Hematopoietic multipotent progenitor cell treated with erythropoietin and hydrocortisone succinate and interleukin-3 and kit ligand, for 17 days (in vitro differentiated cells): ENCODE measurements at places on chromosomes 13 and 19.

GRCh38 chr19:53462861-53463260 is 4.7 kb upstream of the ZNF813 start:
- DNase-seq, result no peak

GRCh38 chr19:8423817-8424223 is 10.7 kb downstream of the MARCHF2 start:
- peak; percentile 89 for DNase-seq

DNA sequence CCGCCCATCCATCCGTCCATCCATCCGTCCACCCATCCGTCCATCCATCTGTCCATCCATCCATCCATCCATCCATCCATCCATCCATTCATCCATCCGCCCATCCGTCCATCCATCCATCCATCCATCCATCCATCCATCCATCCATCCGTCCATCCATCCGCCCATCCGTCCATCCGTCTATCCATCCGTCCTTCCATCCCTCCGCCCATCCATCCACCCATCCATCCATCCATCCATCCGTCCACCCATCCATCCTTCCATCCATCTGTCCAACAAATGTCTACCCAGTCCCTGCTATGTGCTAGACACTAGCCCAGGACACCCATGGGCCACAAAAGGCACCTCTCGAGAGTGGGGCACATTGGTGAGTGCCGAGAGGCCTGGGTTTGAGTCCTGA is 15.7 kb downstream of the LRRC4B start:
- no peak for DNase-seq

DNA sequence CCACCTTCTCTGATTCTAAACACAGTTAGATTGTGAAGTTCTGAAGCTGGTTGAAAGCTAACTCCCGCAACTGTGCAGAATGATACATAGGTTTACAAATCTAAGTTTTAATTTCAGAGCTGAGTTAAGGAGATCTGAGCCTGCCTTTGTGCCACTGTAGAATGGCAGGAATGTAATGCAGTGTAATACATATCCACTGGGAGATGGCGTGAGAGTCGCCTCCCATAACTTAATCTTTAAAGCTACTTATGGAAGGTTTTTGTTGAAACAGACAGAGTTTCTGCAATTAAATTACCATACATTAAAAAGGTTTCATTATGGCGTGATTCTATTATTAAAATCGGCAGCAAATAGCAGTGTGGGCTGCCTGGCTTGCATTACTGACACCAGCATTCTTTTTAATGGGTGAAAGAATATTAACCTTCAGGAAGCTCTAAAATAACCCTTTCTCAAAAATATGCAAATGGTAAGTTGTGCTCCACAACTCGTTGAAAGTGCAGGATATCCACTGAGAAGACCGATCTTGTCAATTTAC is 257.4 kb downstream of the OLFM4 start:
- no peak for DNase-seq

GRCh38 chr19:7515110-7515644 is 726 bp upstream of the ZNF358 start:
- no peak for DNase-seq

- DNase-seq, result no peak
These were observed 94.2 kb downstream of the FRY start for GRCh38 chr13:32125751-32126150.

- no peak for DNase-seq
These were observed 138.9 kb upstream of the USP29 start for GRCh38 chr19:56980906-56981305.

DNA sequence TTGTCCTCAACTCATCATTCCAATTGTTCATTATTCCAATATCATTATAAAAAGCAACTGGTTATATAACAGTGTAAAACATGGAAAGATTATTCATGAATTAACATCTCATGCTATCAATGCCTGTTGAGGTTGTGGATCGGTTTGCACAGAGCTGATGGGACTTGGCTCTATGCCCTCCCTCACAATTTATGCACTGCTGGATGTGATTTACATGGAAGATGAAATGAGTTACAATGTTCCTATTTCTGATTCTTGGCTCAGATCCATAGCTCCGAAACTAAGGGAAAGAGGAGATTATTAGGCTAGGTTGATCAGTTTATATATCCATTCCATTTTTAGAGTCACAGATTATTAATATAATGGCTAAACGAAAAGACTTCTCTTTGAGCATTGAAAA is 38.6 kb downstream of the SCEL start:
- no peak for DNase-seq

DNA sequence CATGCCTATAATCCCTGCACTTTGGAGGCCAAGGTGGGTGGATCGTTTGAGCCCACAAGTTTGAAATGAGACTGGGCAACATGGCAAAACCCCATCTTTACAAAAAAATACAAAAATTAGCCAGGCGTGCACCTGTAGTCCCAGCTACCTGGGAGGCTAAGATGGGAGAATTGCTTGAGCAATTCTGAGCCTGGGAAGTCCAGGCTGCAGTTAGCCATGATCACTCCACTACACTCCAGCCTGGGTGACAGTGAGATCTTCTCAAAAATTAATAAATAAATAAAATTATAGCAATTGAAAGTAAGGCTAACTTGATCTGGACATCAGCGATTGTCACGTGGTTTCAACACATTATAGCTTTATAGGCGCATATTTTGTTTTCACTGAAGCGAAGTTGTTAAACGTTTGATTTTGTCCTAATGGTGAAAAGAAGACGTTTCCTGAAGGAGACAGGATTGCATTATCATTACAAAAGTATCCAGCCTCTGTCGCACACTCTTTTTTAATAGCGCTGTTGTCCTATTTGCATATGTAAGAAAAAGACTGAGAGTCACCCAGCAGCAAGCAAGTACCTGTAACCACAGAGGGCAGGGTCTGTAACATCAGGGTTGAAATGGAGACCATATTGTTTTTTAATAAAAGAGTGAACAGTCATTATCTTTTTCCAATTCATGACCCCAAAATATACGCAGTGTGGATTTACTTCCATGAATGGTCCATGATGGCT is 335.7 kb downstream of the DCT start:
- DNase-seq, result no peak

- no peak for DNase-seq
These were observed 68.3 kb upstream of the MYO16 start for GRCh38 chr13:108561149-108561548.

- no peak for DNase-seq
These were observed 78.7 kb upstream of the SERP2 start for GRCh38 chr13:44294876-44295275.

GRCh38 chr13:48405875-48406274 is 7.0 kb downstream of the LPAR6 start:
- DNase-seq, result no peak

DNA sequence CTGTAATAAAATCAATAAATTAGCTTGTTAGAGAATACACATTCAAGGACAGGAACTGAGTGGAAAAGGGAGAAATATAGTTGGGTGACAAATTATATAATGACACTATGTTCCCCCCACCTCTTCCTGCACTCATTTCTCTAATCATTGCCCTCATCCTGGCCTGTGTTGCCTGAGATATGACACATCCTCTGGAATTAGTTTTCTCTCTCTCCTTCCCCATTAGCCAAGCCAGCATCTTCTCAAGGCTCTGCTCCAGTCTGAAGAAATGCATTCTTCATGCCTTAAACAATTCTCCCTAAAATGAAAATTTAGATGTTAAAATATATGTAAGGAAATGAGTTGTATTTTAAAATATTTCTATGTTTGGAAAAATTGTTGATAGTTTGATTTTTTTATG is 280.3 kb downstream of the POU4F1 start:
- DNase-seq, result no peak

GRCh38 chr13:31274390-31274789 is 74.6 kb downstream of the B3GLCT start:
- no peak for DNase-seq

- DNase-seq, result no peak
These were observed 14.2 kb downstream of the NDUFA11 start for GRCh38 chr19:5889288-5889971.

DNA sequence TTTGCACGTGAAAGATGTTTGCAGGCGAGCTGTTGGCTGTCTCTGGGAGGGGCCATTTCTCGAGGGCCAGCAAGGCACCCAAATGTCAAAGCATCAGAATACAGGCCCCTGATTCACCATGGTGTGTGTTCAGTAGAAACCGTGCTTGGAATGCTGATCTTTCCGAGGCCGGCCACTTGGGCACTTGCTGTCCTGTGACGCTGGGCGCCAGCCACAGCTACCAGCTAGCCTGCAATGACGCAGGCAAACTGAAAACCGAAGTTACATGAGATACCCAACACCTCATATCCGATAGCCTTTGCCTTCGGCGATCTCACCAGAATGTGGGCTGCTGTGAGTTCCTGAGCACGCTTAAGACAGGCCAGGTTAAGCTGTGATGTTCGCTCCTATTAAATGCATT is 12.0 kb downstream of the THOP1 start:
- DNase-seq, result no peak

- no peak for DNase-seq
These were observed 12.8 kb upstream of the ZNF14 start for GRCh38 chr19:19745496-19746285.

- DNase-seq, result no peak
These were observed at the start of gene LILRB4 for GRCh38 chr19:54662730-54663129. LILRB4 (plus strand) TSS chr19:54662985; CDS start chr19:54663034, 49 bp downstream.

- DNase-seq, result no peak
These were observed 56.0 kb upstream of the MYO16 start for GRCh38 chr13:108573455-108573854.

DNA sequence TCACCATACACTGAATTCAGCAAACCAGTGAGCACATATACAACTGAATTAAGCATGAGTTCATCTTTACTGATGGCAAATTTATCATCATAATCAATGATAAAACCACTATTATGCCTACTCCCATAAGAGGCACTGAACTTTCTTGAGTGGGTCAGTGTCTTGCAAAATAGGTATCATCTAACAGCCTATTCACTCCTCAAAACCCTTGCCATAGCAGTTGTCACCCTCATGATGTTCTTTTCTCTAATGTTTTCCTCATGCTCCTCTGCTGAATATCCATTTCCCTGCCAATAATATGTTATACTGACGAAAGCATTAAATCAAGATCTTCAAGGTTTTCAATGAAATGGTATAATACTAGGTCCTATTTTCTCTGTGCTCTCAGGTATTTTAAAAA is 5.6 kb downstream of the ARGLU1 start:
- no peak for DNase-seq

- no peak for DNase-seq
These were observed 131.3 kb upstream of the POSTN start for GRCh38 chr13:37729876-37730275.

DNA sequence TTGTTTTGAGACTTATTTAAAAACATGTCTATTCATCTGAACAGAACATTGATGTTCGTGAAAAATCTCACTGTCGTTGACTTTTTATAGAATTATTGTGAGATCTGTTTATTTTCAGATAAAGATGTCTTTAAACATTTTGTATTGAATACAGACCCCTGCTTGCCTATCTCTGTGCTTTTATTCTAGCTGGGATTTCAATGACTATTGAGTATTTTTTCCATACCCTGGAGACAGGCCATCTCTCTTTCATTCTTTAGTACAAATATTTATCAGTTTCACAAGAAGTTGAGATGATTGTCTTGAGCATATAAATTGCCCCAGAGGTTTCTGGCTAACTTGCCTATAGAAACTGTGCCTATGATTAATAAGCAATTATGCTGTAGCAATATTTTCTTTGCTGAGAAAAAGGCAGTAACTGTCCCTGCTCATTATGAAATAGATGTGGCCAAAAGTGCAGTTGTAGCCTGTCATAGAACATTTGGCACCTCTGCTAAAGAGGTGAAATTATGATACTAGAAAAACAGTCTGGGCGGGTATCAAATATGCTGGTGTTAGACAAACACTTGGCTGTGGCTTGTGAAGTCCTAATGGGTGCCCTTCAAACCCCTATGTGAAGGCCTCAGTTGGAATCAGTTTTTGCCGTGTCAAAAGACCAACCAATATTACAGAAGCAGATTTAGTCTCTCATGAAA is 360.6 kb downstream of the HS6ST3 start:
- DNase-seq, result no peak

DNA sequence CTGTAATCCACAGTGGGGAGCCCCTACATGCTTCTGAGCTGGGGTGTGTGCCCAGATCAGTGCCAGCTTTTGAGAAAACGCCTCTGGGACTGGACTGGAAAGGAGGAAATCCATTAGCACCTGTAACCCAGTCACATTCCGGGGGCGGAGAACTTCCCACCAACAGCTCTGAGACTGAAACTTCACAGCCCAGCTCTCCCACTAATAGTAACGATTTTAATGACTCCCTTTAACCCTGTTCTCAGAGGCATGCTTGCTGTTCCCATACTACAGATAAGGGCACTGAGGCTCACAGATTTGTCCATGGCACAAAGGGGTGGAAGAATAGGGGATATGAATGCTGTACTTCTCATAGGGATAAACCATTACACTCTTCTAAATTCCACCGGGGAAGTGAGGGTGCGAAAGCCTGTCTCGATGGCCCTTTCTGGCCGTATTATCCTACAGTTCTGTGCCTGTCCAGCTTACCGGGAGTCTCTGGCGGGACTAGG is 851 bp downstream of the FBXO46 start:
- DNase-seq, result no peak

DNA sequence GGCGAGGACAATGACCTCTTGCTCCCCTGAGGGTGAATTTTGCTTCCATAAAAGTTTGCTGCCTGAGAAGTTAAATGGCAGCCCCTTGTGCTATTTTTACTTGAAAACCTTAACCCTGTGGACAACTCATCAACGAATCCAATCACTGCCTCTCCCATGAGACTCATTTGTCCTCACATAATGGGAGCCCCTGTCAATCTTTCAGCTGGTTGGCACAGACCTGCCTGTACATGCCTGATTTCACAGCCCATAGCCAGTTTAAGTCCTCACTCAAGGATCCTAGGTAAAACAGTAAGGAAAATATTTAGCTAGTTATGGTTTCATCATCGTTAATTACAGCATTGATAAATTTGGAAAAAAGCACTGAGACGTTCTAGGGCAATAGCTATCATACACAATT is 207.4 kb downstream of the NHLRC3 start:
- DNase-seq, result no peak

- no peak for DNase-seq
These were observed 48.9 kb upstream of the EPHX3 start for GRCh38 chr19:15280915-15281683.

GRCh38 chr19:58317476-58318072 is 9.2 kb upstream of the ZSCAN22 start:
- no peak for DNase-seq

GRCh38 chr19:28469544-28469943 is 743.4 kb downstream of the UQCRFS1 start:
- no peak for DNase-seq

- no peak for DNase-seq
These were observed 859.0 kb upstream of the SPRY2 start for GRCh38 chr13:81199956-81200355.

DNA sequence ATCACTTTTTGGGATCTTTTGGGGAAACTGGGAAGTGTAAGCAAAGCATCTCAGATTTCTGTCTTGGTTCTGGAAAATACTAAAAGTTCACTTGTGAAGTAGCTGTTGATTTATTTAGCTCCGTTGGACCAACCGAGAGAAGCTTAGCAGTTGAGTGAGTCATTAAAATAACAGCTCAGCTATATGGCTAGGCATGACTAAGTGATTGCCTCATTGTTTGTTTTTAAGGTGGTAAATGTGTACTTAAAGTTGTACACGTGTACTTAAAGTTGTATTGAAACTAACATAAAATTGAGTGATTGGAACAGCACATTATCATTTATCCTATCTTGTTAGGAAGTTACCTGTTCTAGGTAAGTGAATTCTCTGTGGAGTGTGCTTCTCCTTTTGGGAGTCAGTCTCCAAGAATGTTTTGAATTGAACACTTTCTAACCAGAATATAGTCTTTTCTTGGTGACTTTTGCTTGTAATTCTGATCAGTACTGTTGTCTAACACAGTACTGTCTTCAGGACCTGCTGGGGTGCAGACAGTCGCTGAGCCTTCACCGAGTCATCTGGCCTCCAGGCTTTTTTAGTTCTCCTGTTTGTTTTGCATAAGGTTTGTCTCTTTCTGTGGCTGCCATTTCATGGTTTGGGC is 2.9 kb upstream of the DCUN1D2 start:
- peak; percentile 74 for DNase-seq
